Stimulated activated CD4-positive, alpha-beta T cell treated with anti-CD3 and anti-CD28 coated beads, TNF-alpha, amount 100 ng/mL, for 1 hour (primary cell): ENCODE measurements at places on chromosomes 16 and 17.

DNA sequence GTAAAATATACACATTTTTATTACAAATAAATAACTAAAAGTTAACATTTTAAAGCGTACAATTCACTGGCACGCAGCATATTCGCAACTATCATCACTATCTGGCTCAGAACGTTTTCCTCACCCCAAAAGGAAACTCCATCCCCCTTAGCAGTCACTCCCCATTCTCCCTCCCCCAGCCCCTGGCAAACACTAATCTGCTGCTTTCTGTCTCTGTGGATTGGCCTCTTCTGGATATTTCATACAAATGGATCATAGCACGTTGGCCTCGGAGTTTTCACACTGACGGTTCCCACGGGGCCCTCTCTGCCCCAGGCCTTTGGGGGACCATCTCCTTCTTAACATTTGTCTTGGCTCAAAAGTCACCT lies 64.6 kb downstream of the RTN4RL1 start:
- no peak for DNase-seq

DNA sequence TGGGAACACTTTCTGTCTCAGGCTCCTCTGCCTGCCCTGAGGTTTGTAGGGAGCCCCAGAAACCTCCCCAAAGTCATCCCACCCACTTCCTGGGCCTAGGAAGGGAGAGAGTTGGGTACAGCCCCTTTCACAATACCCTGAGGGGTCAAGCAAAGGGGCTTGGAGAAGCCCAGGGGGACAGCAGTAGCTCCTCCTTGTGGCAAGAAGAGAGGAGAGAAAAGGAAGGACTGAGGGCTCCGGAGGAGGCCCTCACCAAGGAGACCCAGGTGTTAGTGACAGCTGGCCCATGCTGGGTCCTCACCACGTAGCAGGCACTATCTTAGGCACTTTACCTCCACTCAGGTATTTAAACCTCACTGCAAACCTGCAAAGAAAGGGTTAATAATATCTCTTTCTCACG lies 112.8 kb downstream of the IRX5 start:
- no peak for DNase-seq

- DNase-seq = no peak
Observed at GRCh38 chr16:51635181-51635580, 484.1 kb upstream of the SALL1 start.

- DNase-seq = no peak
Observed at GRCh38 chr17:29655323-29655722, 32.6 kb upstream of the CORO6 start.

DNA sequence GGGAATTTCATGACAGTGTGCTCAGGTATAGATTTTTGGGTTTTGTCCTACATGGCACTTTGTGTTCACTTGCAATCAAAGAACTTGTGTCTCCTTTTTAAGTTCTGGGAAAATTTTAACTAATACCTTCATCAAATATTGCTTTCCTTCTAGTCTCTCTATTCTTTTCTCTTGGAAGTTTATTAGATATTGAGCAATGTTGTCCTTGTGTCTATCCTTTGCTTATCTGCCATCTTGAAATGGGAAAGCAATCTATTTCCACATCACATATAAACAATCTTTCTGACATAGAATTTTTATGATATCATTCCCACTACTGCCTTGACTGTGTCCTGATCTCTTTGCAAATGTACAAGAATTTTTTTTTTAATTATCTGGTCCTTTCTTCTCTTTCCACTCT lies 4.4 kb upstream of the ABCA9 start:
- no peak for DNase-seq
